Esophagus squamous epithelium (tissue), 5 donors: ENCODE measurements at places on chromosomes 2 and 18. TPM values are rescaled to one million over a fixed set of nuclear protein-coding genes. Genes with fewer than 3 reads are reported as not detected.

GRCh38 chr18:37282386-37283037 lies 283.1 kb downstream of the CELF4 start:
- H3K4me1 ChIP-seq = no peaks in the 10 kb centered on the region
- DNase-seq = no peak
- no peaks in the 10 kb centered on the region for H3K36me3 ChIP-seq

DNA sequence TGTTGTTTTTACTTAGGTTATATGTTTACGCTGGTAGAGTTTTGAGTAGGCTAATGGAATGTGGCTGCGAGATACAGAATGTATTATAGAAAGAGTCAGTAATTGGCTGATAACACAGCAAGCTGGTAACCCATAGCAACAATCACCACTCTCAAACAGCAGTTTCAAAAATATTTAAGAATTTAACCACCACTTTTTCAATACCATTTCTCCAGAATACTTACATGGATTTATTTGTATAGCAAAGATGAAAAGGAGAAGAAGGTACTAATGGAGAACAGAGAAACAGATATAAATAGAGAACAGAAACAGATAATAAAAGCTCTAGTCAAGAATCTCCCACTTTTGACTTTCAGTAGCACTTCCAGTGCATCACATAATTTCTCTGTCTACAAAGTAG lies 188.3 kb upstream of the SLC39A10 start:
- no peaks in the 10 kb centered on the region for H3K36me3 ChIP-seq
- H3K4me3 ChIP-seq = no peak overlapping the region
- H3K27ac ChIP-seq = no peak overlapping the region
- H3K4me1 ChIP-seq = no peaks in the 10 kb centered on the region

DNA sequence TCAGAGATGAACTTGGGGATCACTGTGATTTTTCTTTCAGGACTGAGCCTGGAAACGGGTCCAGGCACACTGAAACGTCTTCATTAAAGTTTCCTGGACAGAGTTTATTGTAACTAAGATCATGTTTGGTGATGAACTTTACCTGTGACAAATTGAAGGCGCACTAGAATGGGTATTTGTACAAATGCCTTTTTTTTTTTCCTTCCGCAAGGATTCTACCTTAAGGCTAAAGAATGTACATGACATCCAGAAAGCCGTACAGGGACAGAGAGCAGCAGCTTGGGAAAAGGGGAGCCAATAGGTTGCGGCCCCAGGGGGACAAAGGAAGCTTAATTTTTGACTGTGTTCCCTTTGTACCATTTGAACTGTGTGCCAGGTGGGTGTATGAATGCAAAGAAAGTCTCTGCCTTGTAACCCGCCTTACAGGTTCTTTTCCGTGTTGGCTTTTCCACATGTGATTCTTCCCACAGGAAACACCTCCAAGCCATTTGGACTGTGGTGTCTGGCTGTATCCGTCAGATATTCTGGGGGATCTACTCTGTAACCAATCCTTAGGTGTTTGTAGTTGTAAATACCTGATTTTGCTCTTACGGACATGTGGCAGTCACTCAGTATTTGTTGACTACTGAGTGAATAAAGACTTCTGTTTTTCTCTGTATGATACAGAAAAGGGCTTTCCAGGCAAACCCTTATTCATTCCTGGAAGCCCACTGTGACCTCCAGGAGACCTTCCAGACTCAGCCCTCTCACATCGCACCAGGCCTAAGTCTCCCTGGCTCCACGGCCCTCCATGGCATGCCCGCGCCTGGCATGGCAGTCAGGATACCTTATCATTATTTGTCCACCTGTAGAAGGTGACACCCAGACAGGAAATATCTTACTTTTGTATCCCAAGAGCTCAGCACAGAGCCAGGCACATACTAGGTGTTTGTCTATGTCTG lies 1.1 kb downstream of the LRRFIP1 start:
- H3K4me1 ChIP-seq = peaks cover 57% of the 10 kb centered on the region
- no peaks in the 10 kb centered on the region for H3K36me3 ChIP-seq
- no peak for DNase-seq
- H3K27ac ChIP-seq = no peak overlapping the region
- peaks cover 40% of the 10 kb centered on the region for H3K27me3 ChIP-seq

GRCh38 chr2:109141006-109141600 lies 12.1 kb downstream of the SH3RF3 start:
- no peaks in the 10 kb centered on the region for H3K27me3 ChIP-seq
- no peaks in the 10 kb centered on the region for H3K36me3 ChIP-seq
- H3K27ac ChIP-seq = no peak overlapping the region
- no peak overlapping the region for H3K4me3 ChIP-seq

The HOXD12 gene
- not detected for total RNA-seq

The METTL5 gene
- total RNA-seq = 52.8 TPM

The ACADL gene
- 1.6 TPM for total RNA-seq
